Activated CD4-positive, alpha-beta T cell treated with anti-CD3 and anti-CD28 coated beads, Interleukin-2, amount 50 U/mL, for 24 hours (primary cell): ENCODE measurements at places on chromosomes 13 and 19.

GRCh38 chr13:112651750-112652511 is 37.9 kb upstream of the ATP11A start:
- DNase-seq = no peak

DNA sequence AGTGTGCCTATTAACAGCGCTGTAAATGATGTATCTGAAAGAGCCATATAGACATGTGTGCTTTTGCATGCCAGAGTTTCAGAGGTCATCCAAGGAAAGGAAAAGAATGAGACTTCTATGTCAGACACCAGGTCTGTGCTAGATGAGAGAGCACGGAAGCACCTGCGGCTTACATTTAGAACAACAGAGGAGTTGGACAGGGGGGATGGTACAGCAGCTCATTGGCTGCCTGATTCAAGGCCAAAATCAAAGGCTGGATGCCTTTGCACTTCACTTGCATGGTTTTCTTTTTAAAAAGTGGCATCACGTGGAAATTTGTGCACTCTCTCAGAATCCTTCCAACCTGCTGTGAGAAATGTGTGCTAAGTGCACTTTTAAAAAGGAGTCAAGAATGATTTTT is 32.8 kb upstream of the AMER2 start:
- DNase-seq = no peak

DNA sequence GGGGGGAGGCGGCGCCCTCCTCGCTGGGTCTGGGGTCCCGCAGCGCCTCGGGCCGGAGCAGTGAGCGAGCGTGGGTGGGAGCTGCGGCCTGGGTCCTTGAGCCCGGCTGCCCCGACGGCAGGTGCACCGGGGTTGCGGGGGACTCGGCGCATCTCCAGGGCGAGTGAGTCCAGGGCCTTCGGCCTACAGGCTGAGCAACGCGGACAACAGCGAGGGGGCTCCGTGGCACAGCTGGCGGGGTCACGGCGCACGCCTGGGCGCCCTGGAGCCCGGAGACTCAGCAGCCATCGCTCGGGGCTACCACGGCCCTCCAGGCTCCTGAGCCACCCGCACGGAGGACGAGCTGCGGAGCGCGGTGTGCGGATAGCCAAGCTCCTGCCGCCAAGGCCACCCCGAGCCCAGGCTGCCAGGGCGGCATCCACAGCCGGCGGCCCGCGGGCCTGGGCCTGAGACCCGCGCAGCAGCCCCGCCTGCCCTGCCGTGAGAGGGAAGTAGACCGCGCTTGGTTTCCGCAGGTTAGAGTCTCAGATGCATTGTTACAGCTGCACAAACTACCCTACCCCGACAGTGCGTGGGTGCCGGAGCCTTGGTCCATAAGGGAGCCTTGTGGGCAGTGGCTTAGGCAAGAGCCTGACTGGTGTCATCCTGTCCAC is 253.9 kb upstream of the SGCG start:
- DNase-seq = no peak

GRCh38 chr13:79909644-79910043 is 428.7 kb downstream of the NDFIP2 start:
- DNase-seq = no peak

- no peak for DNase-seq
Measured at GRCh38 chr13:82962397-82962796, 919.9 kb downstream of the SLITRK1 start.

DNA sequence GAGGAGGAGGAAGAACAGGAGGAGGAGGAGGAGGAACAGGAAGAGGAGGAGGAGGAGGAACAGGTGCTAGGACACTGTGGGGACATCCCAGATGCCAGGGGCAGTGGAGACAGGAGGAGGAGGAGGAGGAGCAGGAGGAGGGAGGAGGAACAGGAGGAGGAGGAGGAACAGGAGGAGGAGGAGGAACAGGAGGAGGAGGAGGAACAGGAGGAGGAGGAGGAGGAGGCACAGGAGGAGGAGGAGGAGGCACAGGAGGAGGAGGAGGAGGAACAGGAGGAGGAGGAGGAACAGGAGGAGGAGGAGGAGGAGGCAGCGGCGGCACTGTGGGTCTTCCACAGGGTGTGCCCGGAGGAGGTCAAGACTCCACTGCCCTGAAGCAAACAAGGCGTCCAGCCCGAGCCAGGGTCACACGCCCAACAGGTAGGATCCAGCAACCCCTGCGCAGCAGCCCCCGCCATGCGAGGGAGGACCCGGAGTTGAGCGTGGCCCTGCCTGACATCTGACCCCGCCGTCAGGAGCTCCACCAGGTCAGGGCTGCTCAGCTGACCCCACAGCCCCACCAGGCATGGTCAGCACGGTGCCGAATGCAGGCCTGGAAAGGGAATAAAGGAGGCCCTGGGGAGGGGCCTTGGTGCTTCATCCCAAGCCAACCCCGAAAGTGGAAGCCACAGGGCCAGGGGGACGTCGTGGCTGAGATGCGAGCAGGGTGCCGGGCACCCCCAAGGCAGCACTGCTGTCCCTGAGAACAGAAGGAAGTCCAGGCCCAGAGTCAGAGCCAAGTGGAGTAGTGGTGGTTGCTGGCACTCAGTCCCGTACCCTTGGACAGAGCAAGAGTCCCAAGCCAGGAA is 9.2 kb downstream of the SBNO2 start:
- DNase-seq = no peak

- DNase-seq = no peak
Measured at GRCh38 chr13:74966814-74967424, 515.0 kb downstream of the TBC1D4 start.

DNA sequence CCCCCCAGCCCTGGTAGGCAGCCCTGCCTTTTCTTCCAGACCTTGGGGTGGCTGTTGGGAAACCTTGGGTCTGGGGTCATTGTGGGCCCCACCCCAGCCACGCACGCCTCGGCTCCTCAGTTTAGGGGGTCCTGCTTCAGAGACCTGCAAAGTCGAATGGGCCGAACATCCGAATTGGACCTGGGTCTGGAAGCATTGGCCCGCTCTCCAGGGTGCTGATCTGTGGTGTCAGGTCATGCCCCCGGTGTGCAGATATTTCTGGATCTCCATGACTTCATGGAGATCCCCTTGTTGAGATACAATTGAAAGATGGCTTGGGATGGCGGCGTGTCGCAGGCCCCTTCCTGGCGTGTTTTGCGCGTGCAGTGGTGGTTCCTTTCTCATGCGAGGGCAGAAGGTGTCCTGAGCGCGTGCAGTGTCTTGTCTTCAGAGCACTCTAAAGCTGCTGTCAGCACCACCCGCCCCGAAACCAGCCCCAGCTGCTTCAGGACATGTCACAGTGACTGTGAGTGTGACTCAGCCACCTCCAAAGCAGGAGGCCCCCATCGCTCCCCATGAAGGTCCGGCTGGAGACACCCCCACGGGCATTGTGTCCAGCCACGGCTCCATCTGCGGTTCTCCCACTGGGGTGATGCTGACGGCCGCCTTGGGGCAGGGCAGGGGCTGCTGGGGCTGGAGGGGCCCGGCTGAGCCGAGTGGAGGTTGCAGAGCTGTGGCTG is 112.7 kb downstream of the KDM4B start:
- DNase-seq = no peak

DNA sequence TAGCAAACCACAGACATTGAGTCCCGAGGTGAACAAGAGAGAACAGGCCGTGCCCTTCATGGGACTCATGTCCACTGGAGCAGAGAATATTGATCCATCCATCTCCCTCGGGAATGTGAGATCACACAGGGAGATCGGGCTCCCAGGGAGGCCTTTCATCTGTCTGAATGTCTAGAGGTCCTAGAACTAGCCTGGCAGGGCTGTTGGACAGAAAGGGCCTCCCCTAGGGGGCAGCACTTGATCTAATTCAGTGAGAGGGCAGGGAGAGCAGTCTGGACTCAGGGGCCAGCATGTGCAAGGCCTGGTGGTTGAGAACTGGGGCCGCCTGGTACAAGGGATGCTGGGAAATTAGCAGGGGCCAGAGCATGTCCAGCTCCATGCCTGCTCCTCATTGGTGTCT is 4.3 kb downstream of the RUVBL2 start:
- no peak for DNase-seq

DNA sequence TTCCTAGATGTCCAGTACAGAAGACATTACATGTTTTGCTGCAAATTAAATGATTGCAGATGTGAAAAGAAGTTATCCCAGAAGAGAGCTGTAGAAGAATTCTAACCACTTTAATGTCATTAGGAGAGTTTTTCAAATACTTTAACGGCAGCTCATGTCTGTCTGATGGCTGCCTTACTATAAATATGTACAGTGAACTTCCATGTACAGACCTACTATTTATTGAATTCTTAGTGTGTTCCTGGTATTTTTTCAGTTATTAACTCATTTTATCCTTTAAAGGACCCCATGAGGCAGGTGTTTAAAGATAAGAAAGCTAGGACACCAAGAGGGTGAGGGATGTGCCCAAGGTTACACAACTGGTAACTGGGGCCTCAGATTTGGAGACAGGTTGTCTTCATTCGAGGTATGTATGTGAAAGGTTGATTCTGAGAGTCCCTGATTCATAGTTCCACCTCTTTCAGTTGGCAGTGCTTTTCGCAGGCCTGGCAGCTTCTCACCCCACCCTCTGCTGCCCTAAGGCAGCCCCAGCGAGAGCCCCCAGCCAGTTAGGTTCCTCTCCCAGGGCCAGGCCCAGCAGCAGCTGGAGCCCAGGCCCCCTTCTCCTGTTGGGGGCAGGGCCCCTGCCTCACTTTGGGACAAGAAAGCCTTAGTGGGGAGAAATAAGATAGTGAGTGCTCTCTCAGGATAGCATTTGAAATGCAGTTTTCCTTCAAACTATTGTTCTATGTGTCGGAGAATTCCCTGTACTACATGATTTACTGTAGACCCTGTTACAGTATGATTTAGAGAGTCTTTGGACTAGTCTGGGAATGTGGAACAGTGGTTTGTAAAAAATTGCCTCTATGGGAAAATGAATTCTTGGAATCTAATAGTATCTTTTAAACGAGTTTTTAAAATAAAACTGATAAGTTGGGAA is 67.7 kb upstream of the TEX29 start:
- no peak for DNase-seq
